ENCODE measurements at places on chromosomes 12 and 14. TPM values are rescaled to one million over a fixed set of nuclear protein-coding genes. Genes with fewer than 3 reads are reported as not detected.

DNA sequence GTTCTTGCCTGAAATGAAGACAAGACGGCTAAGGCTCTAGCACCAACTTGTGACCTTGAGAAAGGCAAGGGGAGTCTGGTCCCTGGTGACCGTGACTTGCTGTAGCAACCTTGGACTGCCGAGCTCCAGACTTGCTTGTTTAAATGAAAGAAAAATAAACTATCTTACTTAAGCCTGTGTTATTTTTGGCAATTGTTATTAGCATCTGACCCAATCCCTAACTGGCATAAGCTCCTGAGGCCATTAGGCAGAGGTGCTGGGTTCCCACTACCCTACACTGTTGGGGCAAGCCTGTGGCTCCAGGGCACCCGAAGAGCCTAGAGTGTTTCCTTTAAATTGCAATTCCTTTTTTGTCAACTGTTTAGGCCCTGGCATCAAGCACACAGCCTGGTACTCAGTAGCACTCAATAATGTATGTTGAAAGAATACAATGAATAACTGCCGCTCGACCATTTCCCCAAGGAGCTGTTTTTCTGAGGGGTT lies 106.9 kb upstream of the HIF1A start:
- DNase-seq, result no peak

CPNE6 gene
- total RNA-seq, result 0.36 TPM

DNA sequence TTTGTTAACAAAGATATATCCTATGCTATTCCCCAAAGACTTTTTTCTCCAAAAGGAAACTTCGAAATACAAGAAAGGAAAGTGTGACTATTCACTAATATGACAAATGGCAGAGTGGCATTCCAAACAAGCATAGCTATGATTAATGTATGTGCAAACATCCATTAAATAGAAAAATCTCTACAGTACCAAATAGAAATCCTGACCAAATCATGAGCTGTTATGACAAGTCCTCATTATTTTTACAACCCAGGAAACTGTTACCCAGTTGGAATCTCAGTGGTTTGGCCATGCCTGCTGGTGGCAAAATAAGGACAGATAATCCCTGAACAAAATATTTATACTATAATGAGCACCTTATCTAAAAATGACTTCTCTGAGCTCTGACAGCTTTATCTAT lies 202.1 kb downstream of the SEC23A start:
- no peak for DNase-seq

MYF5 gene
- not detected for total RNA-seq

HOXC13 gene
- total RNA-seq, result not detected

GRCh38 chr12:62728741-62729140 lies 206.2 kb downstream of the PPM1H start:
- DNase-seq, result no peak

DNA sequence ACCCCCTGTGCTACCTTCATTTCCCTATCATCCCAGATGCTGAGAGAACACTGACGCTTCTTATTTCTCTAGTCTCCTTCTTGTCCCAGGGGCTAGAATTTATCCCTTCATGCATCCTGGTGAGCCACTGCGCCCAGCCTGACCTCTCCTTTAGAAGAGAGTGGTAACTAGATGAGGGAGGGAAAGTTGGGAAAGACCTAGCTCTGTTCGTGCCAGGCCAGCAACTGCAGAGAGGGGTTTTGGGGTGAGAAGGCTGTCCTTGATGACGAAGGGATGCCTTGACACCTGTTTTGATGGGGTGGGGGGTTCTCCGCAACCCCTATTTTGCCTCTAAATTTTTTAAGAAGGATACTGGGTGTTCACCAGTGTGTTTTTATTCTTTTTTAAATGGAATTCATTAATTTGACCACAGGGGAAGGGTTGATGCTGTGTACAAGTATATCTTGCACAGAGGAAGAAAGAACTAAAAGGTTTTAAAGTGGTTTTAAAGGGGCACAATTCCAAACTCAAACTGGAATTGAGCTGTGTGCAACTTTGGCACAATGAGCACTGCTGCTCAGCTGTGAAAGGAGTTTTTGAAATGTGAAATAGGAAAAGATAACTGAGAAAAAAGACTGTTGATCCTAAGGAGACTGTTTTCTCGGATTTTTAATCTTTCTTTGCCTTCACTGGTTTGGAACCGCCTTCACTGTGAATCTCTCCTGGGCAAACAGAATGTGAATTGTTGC lies 7.0 kb upstream of the MMP19 start:
- DNase-seq, result no peak

GRCh38 chr14:64734990-64735389 lies 30.8 kb downstream of the PLEKHG3 start:
- no peak for DNase-seq

DNA sequence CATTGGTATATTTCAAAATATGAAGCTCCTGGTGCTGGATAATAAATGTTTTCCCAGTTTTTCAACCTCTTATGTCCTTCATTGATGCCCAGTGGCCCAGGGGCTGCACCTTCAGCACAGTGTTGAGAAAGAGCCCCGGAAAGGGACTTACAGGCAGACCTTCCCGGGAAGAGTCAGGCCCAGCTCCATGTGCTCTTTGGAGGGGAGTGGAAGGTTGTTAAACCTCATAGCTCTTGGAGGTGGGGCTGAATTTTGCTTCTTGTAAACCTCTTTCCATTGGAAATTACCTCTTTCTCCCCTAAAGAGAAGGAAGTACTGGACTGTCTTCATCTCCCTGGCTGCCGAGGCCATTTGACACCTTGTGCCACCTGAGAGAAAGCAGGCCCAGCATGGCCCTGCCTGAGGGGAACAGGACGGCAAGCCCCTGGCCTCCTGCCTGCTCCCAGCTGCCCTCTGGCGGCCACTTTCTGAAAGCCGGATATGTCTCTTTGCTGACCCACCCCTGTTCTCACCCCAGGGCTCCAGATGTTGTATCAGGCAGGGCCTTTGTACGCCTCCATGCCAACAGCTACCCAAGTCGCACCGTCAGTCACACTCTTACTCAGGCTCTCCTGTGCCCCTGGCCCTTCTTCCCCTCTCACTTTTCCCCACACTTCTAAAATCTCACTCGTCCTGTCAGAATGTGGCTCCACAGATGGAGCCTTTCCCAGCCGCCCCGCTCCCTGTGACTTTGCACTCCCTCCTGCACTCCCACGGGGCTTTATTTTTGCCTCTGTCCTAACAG lies 43.0 kb downstream of the EVL start:
- DNase-seq, result no peak

GRCh38 chr12:69583203-69583602 lies 2.1 kb upstream of the CCT2 start:
- no peak for DNase-seq

FOS gene
- total RNA-seq, result 36.3 TPM

GRCh38 chr12:52270541-52271070 lies 3.8 kb upstream of the KRT86 start:
- DNase-seq, result no peak

DNA sequence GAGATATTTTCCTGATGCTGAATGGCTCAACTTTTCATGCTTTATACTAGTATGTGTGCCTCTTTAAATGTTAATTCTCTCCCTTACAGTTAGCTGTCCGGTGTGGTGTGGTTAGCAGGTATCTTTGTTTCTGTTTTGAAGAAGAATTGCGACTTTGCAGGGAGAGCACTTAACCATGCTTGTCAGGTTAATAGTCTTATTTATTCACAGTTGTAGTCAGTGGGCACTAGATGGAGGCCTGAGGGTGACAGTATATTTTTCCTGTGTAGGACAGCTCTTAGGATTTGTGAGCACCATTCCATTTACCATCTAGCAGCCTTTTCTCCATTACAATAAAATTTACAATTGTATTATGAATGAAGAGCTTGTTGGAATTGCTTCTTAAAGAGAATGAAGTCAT lies 34.9 kb downstream of the PDE3A start:
- no peak for DNase-seq

MGAT4C gene
- total RNA-seq, result 38.7 TPM

ITFG2 gene
- total RNA-seq, result 20.5 TPM

SLCO1B1 gene
- not detected for total RNA-seq

DNA sequence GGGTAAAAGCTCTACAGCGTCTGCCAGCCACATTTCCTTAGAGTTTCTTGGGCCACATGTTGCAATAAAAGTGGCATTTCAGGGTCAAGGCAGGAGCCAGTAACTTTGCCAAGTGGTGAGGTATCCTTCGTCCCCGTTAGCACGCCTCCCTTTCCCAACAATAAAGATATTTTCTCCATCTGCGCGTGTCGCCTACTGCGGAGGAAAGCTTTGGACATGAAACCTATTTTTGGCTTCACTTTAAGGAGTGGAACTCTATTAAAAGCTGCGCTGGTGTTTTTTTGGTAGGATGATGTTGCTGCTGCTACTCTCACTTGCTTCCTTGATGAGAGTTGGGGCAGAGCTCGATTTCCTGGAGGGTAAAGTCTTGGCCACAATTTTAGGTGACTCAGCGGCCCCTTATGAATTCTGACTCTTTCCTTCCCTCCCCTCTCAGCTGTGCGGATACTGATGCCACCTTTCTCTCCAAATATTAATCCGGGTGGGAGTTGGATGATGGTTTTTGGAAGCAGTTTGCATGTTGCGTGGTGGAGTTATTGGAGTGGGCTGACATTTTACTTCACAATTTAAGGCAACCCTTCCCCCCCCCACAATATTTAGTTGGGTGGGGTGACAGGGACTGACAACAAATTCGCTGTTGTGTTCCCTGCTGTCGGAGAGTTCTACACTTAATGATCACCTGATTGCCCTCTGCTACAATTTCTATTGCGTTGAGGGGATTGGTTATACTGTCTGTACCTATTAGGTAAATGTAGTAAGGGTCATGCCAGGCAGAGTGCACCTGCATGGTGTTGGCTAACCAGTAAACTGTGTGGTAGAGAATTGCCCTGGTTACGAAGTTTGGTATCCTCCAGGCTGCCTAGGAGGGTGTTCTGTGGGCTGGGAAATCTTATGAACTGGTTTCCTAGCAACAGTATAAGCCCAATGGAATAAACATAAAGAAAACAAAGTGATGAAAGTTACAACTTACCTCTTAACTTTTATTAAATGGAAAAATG lies 1.1 kb downstream of the CCDC91 start:
- DNase-seq, result peak; percentile 19

DNA sequence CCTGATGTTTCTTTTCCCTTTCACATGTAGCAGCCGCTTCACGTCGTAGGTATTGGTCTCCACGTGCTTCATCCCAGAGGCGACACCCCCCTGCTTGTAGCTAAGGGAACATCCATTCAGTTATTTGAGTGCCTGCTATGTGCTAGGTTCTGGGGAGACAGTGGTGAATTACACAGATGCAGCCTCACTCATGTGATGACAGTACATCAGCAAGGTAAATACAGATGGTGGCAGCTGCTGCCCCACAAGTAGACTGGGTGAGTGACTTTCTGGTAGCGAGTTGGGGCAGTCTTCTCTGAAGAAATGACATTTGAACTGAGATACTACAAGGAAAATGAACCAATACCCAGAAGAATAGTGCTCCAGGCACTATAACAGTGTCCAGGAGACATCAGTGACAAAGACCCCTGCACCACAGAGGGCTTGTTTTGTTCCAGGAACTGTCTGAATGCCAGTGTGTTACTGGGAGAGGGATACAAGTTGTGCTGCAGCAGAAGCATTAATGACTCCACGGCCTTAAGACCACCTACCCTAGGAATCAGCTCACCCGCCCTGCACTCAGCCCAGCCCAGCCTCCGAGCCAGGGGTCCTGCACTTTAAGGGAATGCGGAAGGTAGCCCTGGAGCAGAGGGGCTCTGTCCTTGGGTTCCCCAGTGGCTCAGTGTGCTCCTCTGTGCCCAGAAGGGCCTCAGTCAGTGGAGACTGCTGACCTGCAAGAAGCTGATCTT lies 7.3 kb downstream of the AVIL start:
- DNase-seq, result no peak

ACOT4 gene
- total RNA-seq, result 0.45 TPM

RIC8B gene
- total RNA-seq, result 38.2 TPM

TSPAN19 gene
- total RNA-seq, result 1.9 TPM

DNA sequence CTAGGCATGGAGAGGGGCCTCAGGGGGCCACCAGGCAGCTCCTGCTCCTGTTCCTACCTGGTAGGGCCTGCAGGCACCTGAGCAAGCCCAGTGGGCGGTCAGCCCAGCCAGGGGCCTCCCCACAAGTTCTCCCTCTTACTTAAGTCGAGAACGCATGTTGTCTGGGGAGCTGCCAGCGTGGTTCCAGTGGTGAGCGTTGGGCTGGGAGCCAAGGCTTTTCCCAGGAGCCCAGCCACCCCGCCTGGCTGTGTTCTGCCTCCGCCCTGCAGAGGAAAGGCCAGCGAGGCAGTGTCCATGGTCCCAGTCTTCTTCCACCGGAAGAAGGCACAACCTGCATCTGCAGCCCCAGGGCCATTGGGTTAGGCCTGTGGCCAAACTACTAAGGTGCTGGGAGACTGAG lies 1.4 kb downstream of the C14orf180 start:
- no peak for DNase-seq

SLC35F4 gene
- 6.5 TPM for total RNA-seq

GRCh38 chr14:94536836-94537235 lies 24.4 kb upstream of the SERPINA4 start:
- no peak for DNase-seq

CD9 gene
- total RNA-seq, result 30.5 TPM

- DNase-seq, result peak; percentile 58
These were observed 2.7 kb upstream of the SAMD4A start for GRCh38 chr14:54564071-54564867.

TAS2R13 gene
- total RNA-seq, result 14.9 TPM

DNA sequence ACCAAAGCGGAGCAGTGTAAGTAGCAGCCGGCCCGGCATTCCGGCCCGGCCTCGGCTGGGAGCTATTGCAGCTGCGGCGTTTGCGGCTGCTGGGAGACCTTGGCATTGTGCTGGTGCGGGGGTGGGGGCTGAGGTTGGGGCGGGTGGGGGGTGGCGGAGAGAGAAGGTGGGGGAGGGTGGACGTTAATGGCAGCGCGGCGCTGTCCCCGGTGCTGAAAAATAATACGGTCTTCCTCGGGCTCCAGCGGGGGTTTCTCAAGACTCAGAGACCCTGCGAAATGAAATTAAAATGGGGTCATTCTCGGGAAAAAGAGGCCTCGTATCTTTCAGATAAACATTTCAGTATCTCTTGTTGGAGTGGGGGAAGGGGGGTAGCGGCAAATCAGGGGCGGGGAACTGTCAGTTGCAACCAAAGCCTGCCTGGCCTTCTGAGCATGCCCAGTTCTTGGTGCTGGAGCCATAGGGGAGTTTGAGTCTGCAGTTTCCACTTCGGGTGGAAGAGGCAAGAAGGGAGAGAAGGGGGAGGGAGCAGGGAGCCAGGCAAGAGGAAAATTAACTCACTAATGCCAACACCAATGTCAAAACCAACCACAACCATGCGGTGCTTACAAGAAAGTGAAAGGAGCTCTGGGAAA lies 414 bp downstream of the UNC79 start:
- peak; percentile 86 for DNase-seq

TMPRSS12 gene
- not detected for total RNA-seq

TNS2 gene
- 26.7 TPM for total RNA-seq

DNA sequence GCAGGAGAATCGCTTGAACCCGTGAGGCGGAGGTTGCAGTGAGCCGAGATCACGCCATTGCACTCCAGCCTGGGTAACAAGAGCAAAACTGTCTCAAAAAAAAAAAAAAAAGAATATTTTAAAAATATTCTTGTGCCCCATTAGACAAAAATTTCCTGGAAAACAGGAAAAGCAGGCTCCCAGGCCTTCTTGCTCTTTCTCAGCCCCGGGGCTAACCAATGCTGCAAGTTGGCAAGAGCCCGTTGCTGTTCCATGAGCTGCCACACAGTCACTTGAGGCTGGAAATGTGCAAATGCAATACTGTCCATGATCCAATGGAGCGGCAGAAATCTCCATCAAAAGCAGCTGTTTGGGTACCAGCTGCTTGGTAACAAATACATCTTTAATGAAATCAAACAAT lies 994.7 kb downstream of the VRK1 start:
- no peak for DNase-seq

- no peak for DNase-seq
These were observed 177.1 kb downstream of the CCDC91 start for GRCh38 chr12:28367326-28367725.

HOXC5 gene
- not detected for total RNA-seq

SLC22A17 gene
- 115 TPM for total RNA-seq
